ENCODE measurements at places on chromosomes 4 and X. TPM values are rescaled to one million over a fixed set of nuclear protein-coding genes. Genes with fewer than 3 reads are reported as not detected.

POU4F2 gene
- total RNA-seq, result not detected

CPE gene
- total RNA-seq, result 64.3 TPM

ARHGAP10 gene
- total RNA-seq, result 69.2 TPM

MAGEC3 gene
- not detected for total RNA-seq

IGFBP7 gene
- 723 TPM for total RNA-seq

TGIF2LX gene
- not detected for total RNA-seq

CT83 gene
- not detected for total RNA-seq

FMR1NB gene
- total RNA-seq, result not detected

DNA sequence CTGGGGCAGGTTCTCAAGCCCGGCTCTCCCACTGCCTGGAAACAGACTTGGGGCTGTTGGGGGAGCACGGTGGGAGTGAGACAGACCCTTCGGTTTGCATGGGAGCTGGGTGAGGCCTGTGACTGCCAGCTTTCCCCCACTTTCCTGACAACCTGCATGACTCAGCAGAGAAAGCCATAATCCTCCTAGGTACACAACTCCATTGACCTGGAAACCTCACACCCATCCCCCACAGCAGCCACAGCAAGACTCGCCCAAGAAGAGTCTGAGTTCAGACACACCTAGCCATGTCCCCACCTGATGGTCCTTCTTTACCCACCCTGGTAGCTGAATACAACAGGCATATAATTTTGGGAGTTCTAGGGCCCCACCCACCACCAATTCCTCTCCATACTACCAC lies 57.6 kb upstream of the UBQLN2 start:
- no peak for DNase-seq

GRCh38 chrX:119240356-119240755 lies 4.3 kb downstream of the PGRMC1 start:
- DNase-seq, result no peak

- no peak for DNase-seq
Measured at GRCh38 chr4:127737295-127737694, 7.1 kb downstream of the SLC25A31 start.

DNA sequence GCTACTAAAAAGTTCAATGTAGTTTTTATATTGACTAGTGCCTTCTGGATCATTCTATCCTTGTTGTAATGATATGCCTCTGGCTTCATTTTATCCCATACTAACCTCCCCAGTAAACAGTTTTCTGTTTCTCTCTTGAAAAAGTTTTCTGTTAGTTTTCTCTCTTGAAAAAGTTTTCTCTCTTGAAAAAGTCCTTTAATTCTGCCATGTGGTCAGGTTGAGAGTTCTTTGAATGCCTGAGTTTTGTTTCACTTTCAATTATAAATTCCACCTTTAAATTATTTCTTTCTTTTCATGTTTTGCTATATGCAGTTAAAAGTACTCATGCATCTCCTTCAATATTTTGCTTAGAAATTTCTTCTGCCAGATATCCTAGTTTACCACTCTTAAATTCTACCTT lies 1139.6 kb downstream of the STPG2 start:
- DNase-seq, result no peak

DNA sequence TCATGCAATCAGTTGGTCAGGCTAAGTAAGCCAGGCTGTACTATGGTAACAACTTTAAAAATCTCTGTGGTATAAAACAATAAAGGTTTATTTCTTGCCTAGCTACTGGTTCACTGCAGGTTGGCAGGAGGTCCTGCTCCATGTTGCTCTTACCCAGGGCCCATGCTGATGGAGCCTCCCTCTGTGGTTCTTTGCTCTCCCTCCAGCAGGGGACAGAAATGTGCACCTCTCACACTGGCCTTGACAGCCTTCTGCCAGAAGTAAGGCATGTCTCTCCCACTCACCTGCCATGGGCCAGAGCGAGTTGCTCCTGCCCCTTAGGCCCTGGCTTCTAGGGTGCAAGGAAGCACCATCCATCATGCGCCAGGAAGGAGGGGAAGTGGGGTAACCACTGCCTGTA lies 31.1 kb downstream of the CLDN22 start:
- no peak for DNase-seq

DNA sequence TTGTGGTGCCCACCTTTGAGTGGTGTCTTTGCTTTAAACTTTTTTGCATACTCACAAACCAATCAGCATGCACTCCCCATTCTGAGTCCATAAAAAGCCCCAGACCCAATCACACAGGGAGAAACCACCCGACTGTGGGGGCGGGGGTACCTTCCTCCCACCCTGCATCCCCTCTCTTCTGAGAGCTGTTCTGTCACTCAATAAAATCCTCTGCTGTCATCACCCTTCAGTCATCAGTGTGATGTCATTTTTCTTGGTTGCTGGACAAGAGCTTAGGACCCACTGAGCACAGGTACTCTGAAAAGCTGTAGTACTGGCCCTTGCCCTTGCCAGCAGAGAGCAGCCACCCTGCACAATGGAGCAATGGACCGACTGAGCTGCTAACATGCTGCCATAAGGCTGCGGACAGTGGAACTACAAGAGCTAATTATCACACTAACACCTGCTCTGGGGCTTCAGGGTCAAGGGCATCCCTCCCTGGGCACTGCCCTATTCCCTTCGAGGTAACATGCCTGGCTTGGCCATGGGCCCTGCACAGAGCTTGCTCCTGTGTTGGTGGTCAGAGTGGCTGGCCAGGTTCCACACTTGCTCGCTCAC lies 62.9 kb upstream of the PGRMC2 start:
- peak; percentile 29 for DNase-seq

DNA sequence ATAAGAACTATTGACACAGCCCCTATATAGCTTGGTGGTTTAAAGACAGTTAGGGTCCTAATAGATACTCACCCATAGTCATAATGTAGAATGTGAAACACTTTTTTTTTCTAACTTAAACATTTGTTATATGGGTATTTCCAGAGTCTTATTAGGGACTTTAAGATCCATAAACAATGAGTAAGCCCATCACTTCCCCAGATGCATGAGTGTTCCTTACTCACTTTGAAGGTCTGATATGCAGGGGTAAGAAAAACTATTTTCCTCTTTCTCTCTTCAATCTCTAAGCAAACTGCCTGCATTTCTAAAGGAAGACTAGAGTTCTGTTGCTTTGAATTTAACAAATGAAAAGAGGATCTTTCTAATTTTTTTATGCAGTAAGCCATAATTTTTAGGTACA lies 443.6 kb upstream of the PITX2 start:
- DNase-seq, result no peak

GRCh38 chr4:11698846-11699590 lies 270.3 kb upstream of the HS3ST1 start:
- no peak for DNase-seq

- no peak for DNase-seq
Measured at GRCh38 chr4:73036123-73036522, 33.4 kb downstream of the COX18 start.

DNA sequence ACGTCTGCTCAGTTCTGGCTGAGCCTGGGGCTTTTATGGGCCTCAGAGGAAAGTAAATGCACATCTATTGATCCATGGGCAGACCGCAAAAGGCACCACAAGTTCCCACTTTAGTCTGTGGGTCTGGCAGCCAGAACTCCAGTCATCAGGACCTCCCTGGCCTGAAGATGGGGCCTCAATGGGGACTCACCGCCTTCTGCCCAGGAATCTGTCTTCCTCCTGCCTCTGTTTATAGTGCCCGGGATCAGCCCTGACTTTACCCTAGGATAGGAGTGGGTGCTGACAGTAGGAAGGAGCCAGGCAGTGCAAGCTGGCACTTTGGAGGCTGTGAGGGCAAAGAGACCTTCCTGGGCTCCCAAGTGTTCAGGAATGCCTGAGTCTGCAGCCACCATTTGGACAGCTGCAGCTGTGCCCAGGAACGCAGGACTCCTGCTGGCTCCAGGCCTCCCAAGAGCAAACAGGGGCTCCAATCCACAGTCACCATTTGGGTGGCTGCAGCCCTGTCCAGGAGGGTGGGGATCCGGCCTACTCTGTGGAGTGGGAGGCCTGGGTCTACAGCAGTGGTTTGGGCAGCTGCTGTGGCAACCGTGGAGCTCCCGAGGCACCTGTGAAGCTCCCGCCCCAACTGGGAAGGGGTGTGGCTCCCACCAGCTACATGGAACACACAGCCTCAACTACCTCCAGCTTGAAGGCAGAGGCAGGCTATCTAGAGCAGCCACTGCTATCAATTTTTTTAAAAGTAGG lies 1440.9 kb upstream of the ADGRL3 start:
- DNase-seq, result no peak

- DNase-seq, result no peak
Measured at GRCh38 chr4:136277741-136278140, 1254.6 kb downstream of the PCDH18 start.

DNA sequence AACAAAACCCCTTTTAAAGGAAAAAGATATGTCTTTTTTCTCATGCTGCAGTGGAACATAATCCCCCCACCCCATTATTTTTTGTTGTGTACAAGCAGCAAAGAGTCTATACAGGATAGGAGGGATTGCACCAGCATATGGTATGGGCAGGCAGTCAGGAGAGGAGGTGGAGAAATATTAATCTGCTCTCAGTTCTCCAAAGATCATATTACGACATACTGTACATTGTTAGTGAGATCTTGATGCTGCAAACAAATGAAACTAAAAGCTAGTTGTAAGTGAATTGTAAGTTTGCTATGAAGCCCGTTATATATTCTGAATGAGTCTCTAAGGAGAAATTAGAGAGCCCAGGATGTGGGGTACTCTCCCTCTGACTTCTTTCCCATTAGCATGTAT lies 75.3 kb downstream of the RAPGEF2 start:
- no peak for DNase-seq

GRCh38 chrX:134146493-134146892 lies 90.5 kb upstream of the CCDC160 start:
- no peak for DNase-seq

DNA sequence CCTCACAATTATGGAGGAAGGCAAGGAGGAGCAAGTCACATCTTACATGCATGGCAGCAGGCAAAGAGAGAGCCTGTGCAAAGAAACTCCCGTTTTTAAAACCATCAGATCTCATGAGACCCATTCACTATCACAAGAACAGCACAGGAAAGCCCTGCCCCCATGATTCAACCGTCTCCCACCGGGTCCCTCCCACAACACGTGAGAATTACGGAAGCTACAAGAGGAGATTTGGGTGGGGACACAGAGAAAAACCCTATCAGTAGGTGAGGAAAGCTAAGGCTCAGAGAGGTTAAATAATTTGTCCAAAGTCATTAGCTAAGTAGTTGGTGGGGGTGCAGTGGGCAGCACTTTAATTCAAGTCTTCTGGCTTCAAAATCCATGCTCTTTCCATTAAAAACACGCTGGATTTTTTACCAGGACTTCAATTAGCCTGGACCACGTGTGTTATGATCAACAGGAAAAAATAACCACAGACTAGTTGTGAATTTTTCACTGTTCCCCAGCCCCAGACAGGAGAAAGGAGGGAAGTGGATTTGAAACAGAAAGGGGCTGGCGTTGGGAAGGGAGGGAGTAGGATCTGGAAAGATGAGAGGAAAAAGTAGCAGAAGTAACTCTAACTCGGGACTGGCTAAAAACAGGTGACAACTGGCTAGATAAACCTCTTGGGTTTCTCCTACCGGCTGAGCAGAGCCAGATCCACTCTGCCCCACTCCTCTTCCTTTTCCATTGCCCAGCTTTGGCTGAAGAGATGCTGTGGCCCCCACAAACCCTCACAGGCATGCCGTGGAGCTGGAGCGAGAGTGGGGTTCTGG lies 986 bp downstream of the MTMR8 start:
- no peak for DNase-seq

DNA sequence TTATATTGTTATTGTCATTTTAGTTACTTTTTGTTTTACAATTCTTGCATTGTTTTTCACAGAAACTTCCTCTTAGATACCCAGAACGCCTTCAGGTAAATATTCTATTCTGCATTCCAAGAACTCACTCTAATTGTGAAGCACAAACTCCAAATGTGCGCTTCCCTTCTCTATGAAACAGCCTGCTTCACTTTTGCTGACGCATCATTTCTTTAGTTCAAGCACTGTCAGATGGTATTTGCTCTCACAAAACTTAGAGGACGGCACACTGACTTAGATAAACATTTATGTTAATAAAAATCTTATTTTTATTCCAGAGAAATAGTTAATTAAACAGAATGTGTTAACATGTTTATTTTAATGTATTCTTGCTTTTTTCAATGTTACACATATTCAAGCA lies 3.3 kb downstream of the CSN1S1 start:
- no peak for DNase-seq

GRCh38 chrX:72713130-72713529 lies 976 bp downstream of the PHKA1 start:
- DNase-seq, result no peak

- DNase-seq, result no peak
Measured at GRCh38 chr4:7429601-7430078, 5.1 kb downstream of the PSAPL1 start.

DNA sequence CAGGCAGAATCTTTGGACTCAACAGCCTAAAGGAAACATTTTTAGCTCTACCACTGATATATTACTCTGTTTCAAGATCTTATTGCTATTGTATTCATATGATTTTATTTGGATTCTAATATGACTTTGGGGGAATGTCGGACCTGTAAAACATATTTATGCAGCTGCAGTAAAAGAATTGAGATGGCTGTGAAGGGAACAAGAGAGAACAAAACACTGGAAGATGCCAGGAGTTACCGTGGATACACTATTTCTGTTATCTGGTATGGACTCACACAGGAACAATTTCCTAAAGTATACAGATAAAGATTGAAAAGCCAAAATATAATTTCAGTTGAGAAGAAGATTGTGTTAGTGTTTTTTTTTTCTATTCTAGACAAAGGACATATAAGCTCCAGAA lies 113.0 kb upstream of the DCLK2 start:
- no peak for DNase-seq

DNA sequence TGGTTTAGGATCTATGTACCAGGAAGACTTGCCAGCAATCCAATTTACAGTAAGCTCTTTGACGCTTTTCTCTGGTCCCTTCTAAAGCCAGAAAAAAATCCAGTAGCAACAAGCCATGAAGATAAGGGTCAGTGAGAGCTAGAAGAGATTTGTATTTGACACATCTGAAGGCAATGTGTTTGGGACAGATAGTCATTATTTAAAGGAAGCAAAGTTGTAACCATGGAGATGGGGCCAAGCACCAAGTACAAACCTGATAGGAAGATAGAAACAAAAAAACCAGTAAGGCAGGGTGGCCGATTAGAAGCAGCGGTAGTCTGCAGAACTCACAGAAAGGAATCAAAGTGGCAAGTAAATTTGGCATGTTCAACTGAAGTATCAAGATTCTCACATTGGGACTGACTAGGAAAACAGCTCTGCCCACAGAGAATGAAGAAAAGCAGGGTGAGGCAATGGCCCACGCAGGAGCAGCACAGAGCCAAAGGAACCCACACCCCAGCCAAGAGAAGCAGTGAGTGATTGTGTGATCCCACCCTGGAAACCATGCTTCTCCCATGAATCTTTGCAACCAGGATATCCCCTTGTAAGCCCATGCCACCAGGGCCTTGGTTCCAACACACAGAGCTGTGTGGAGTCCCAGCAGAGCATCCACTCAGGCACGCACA lies 12.9 kb upstream of the C4orf54 start:
- DNase-seq, result no peak
